Stimulated activated naive CD4-positive, alpha-beta T cell (primary cell): ENCODE measurements at places on chromosomes 7 and 10.
A peak's percentile ranks its signal among the peaks of the same experiment; 100 is the strongest.

- no peak for DNase-seq
Measured at GRCh38 chr7:119033641-119034040, 809.1 kb downstream of the ANKRD7 start.

DNA sequence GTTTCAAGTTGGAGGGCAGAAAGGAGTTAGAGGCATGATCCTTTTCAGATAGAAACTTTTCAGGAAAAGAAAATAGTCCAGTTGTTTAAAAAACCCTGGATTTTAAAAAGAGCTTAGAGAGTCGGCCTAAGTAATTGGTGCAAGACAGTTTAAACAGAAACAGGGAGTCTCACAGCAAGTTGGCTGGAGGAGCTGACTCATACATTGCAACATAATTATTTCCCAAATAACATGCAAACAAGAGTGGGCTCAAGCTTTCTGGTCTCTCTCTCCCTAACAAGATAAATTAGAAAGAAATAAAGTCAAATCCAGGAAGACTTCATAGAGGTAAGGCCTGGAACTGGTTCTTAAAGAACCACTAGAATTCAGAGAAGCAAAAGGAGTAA, 100.3 kb upstream of the AGBL3 start:
- no peak for DNase-seq

- no peak for DNase-seq
Measured at GRCh38 chr10:78712147-78712546, 356.6 kb upstream of the ZMIZ1 start.

- no peak for DNase-seq
Measured at GRCh38 chr10:67770537-67770936, 67.5 kb downstream of the DNAJC12 start.

DNA sequence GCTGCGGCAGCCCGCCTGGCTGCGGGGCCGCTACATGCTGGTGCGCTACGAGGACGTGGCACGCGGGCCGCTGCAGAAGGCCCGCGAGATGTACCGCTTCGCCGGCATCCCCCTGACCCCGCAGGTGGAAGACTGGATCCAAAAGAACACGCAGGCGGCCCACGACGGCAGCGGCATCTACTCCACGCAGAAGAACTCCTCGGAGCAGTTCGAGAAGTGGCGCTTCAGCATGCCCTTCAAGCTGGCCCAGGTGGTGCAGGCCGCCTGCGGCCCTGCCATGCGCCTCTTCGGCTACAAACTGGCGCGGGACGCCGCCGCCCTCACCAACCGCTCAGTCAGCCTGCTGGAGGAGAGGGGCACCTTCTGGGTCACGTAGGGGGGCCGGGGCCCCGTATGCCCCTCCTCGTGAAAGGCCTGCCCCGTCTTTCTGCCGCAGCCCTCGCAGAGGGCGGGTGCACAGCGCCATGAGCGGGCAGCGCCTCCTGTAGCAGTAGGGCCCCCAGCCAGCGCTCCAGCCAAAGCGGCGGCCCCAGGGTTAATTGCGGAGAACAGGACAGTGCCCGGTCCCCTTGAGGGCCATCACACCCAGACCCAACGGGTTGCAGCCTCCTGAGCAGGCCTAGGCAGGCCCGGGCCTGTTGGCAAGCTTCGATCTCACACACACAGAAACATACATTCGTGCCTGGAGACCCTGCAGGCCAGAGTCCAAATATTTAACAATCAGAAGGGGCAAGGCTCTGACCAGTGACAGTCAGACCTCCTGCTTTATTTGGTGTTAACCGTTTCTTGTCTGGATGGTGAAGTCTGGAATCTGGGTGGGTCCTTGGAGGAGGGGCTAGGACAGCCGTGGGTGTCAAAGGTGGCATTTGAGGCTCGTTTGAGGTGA, 44.1 kb downstream of the CHST3 start:
- DNase-seq: no peak

DNA sequence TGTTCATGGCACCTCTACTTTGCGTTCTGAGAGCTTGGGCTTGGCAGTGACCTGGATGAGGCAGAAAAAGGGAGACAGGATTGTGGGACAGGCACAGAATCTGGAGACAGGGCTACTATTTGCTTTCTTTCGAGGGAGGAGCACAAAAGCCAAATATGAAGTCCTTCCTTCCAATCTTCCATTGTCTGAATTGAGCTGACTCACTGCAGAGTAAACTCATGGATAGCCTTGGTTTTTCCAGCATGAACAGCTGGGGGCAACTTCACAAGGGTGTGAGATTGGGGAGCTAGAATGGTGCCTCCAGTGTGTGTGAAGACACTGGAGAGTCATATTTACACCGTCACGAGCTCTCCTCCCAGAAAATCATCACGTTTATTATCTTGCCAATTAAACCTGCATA, 55.6 kb upstream of the NRP1 start:
- no peak for DNase-seq

- DNase-seq: no peak
Measured at GRCh38 chr10:49618821-49619220, 5.0 kb downstream of the CHAT start.

DNA sequence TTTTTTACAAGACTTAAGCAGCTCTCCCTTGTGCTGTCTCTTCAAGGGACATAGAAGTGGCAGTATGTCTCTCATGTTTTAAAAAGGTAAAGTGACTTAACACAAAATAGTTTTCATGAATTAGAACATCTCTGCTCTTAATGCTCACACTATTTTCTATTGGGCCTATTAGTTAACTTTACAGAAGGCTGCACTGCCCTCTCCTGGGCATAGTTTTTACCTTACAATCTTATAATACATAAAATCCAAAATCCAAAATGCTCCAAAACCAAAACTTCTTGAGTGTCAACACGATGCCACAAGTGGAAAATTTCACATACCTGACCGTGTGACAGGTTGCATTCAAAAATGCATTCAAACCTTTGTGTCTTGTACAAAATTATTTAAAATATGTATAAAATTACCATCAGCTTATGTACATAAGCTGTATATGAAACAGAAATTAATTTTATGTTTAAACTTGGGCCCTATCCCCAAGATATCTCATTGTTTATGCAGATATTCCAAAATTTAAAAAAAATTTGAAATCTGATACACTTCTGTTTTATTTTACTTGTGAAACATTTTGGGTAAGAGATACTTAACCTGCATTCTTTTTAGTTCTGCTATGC, 25.8 kb downstream of the TES start:
- DNase-seq: peak; percentile 59

- DNase-seq: peak; percentile 9
Measured at GRCh38 chr7:134845461-134845860, 66.0 kb downstream of the CALD1 start.

GRCh38 chr7:127870231-127870907, 160.9 kb downstream of the LRRC4 start:
- DNase-seq: no peak

DNA sequence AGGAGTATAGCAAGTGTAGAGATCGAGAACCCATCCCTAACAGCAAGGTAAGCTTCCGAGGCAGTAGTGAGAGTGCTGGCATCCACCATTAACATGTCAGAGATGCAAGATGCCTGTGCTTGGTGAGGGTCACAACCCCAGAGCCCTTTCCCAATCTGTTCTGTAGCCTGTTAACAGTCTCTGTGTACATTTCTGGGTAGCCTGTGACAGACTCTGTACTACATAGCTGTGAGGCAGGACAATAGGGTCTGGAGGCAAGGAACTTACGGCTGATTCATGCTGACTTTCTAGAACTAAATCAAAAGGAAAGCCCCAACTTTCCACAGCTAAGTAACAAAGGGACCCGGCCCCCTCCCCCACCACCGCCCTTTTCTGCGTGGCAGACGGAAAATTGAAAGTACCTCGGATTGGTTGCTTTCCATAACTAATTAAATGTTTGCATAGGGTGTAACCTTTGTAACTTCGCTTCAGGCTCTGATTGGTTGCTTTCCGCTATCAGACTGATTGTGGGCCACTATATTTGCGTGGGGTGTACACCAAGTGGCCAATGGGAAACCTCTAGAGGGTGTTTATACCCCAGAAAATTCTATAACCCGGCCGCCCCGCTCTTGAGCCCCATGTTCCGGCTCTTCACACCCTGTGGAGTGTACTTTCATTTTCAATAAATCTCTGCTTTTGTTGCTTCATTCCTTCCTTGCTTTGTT, 1.4 kb upstream of the TMEM168 start:
- no peak for DNase-seq

GRCh38 chr10:110045772-110046171, 38.0 kb downstream of the ADD3 start:
- DNase-seq: no peak

GRCh38 chr10:13678101-13678843, 91.5 kb downstream of the PRPF18 start:
- DNase-seq: no peak

DNA sequence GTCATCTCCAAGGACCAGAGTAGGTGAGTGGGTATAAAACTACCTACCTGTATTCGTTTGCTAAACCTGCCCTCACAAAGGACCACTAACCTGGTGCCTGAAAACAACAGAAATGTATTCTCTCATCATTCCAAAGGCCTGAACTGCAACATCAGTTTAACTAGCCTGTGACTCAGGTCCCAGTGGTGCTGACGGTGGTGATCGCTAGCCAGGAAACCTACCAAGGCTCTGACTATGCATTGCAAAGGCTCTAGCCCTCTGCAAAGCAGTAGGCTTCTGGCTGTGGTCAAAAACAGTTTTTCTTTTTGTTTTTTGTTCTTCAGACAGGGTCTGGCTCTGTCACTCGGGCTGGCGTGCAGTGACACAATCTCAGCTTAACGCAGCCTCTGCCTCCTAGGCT, 107.5 kb downstream of the NPTX2 start:
- DNase-seq: no peak

DNA sequence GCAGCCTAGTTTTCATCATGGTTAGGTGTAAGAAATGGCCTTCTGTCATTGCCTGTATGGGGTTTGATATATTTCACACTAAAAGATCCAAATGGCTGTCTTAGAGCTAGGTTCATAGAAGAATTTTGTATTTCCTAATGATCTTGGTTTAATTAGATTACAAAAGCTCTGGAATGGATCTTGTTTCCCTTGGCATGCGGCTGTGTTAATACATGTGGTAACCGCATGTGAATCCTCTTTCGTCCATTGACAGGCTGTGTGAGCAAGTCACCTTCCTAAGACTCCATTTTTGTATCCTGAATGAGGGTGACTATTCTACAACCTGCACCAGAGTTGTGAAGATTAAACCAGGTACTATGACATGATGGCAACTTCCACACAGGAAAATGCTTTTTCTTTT, 12.4 kb upstream of the FZD1 start:
- DNase-seq: no peak

- DNase-seq: no peak
Measured at GRCh38 chr10:37775612-37776011, 81.8 kb downstream of the ZNF248 start.

- no peak for DNase-seq
Measured at GRCh38 chr7:143811-144453, 48.4 kb upstream of the FAM20C start.
